ENCODE measurements at places on chromosomes 1 and 21. TPM values are rescaled to one million over a fixed set of nuclear protein-coding genes. Genes with fewer than 3 reads are reported as not detected.

GRCh38 chr1:83970114-83970513, 28.8 kb downstream of the TTLL7 start:
- H3K36me3 ChIP-seq = peaks cover 23% of the 10 kb centered on the region
- no peak for DNase-seq
- no peak overlapping the region for H3K27ac ChIP-seq
- H3K27me3 ChIP-seq = no peaks in the 10 kb centered on the region

GRCh38 chr1:24102961-24103360, 9.0 kb downstream of the MYOM3 start:
- no peaks in the 10 kb centered on the region for H3K36me3 ChIP-seq
- H3K4me1 ChIP-seq = peaks cover 45% of the 10 kb centered on the region

GRCh38 chr1:241470361-241470760, 49.2 kb downstream of the FH start:
- H3K27ac ChIP-seq = no peak overlapping the region
- H3K27me3 ChIP-seq = no peaks in the 10 kb centered on the region
- no peaks in the 10 kb centered on the region for H3K36me3 ChIP-seq
- no peaks in the 10 kb centered on the region for H3K4me1 ChIP-seq
- DNase-seq = no peak

GRCh38 chr1:11311816-11312755, 39.1 kb downstream of the UBIAD1 start:
- peaks cover 15% of the 10 kb centered on the region for H3K4me1 ChIP-seq
- H3K36me3 ChIP-seq = no peaks in the 10 kb centered on the region
- H3K4me3 ChIP-seq = no peak overlapping the region
- DNase-seq = no peak

DNA sequence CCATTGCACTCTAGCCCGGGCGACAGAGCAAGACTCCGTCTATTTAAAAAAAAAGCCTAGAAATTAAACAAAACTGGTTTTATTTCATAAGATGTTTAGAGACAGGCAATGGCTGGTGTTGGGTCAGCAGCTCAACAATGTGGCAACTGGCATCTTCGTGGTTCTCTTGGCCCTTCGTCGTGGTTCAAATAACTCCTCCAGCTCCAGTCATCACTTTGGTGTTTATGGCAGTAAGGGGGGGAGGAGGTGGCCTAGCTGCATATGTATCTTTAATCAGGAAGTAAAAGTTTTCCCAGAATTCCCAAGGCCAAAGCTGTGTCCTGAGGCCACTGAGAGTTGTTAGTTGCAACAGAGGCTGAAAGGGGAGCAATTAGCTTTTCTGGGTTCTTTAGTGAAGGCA, 13.0 kb upstream of the LTN1 start:
- H3K27me3 ChIP-seq = no peaks in the 10 kb centered on the region
- no peak overlapping the region for H3K27ac ChIP-seq
- peaks cover 5% of the 10 kb centered on the region for H3K4me1 ChIP-seq
- no peak for DNase-seq
- no peak overlapping the region for H3K4me3 ChIP-seq
- H3K36me3 ChIP-seq = no peaks in the 10 kb centered on the region

DNA sequence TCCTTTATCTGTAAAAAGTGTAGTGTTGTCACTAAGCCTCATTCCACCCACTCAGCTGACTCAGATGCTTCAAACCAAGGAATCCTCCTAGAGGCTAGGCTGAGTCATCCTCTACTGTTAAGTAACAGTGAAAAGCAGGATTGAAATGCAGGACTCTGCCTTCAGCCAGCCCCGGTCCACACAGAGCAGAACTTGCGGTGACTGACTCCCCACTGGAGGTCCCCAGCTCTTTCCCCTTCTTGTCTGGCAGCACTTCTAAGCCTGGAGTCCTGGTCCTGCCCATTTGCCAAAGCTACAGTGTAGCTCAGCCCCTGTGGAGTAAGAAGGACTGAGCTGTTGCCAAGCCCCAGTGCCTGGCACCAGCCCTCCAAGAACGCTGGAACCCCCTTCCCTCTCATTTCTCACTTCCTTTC, 1.7 kb downstream of the RAB7B start:
- H3K4me3 ChIP-seq = no peak overlapping the region
- DNase-seq = no peak
- H3K27me3 ChIP-seq = peaks cover 29% of the 10 kb centered on the region

GRCh38 chr1:110746644-110747259, 72.0 kb upstream of the KCNA3 start:
- peak; percentile 60 for DNase-seq
- H3K36me3 ChIP-seq = no peaks in the 10 kb centered on the region
- H3K4me1 ChIP-seq = no peaks in the 10 kb centered on the region
- no peak overlapping the region for H3K4me3 ChIP-seq

- H3K36me3 ChIP-seq = no peaks in the 10 kb centered on the region
- no peaks in the 10 kb centered on the region for H3K4me1 ChIP-seq
- H3K27ac ChIP-seq = no peak overlapping the region
- H3K27me3 ChIP-seq = no peaks in the 10 kb centered on the region
- no peak overlapping the region for H3K4me3 ChIP-seq
Measured at GRCh38 chr1:189151361-189151760, 1326.3 kb downstream of the BRINP3 start.

GRCh38 chr21:32515874-32516273, 69.4 kb downstream of the TCP10L start:
- H3K4me3 ChIP-seq = no peak overlapping the region
- DNase-seq = no peak
- H3K27me3 ChIP-seq = no peaks in the 10 kb centered on the region
- no peak overlapping the region for H3K27ac ChIP-seq
- no peaks in the 10 kb centered on the region for H3K4me1 ChIP-seq

DNA sequence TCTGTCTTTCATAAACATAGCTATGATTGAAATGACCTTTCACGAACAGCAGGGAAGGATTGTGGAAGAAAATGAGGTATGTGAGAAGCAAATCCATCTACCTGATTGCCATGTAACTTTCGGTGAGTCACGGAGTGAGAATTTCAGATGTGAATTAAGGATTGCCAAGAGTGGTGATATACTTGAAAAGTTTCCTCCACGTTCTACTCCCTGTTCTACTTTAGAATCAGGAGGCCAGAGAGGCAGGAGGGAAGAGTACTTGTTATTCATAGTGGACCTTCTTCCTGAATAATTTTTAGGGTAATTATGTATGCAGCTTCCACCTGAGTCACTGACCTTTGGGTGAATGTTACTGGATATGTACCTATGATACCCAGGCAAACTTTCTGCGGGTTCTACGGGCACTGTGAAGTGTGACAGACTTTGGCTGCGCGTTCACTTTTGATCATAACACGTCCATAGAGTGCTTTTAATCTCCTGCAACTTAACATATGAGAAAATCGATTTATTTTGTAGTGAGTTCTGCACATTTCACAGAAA, 2.6 kb upstream of the KCNE1 start:
- DNase-seq = no peak
- peaks cover 1% of the 10 kb centered on the region for H3K4me1 ChIP-seq
- peaks cover 13% of the 10 kb centered on the region for H3K36me3 ChIP-seq
- H3K27ac ChIP-seq = no peak overlapping the region
- no peaks in the 10 kb centered on the region for H3K27me3 ChIP-seq
- no peak overlapping the region for H3K4me3 ChIP-seq

DNA sequence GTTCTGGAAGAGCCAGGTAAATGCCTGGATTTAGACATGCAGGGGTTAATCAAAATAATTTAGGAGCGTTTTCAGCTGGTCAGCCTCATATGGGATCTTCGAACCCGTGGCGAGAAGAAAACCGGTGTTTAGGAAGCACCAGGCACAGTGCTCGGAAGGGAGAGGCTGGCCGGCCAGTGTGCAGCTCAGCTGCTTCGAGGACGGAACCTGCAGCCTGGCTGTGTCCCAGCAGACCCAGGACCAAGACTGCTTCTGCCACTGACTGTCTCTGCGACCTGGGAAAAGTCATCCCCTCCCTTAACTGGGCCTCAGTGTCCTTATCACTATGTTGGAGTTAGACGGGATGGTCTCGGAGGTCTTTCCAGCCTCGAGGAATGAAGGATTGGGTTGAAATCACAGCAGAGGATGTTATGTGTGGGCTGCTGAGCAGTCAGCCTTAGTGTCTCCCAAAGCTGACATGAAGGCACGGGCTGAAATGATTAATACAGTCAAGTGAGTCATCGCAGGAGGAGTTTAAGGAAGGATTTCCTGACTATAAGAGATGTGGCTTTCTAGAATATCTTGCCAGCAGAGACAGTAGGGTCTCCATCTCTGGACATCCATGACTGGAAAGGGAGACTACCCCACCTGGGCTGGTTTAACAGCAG, 20.8 kb downstream of the PPFIA4 start:
- H3K27me3 ChIP-seq = peaks cover 60% of the 10 kb centered on the region
- DNase-seq = no peak
- H3K4me3 ChIP-seq = no peak overlapping the region
- H3K36me3 ChIP-seq = no peaks in the 10 kb centered on the region
- H3K27ac ChIP-seq = no peak overlapping the region
- no peaks in the 10 kb centered on the region for H3K4me1 ChIP-seq

DNA sequence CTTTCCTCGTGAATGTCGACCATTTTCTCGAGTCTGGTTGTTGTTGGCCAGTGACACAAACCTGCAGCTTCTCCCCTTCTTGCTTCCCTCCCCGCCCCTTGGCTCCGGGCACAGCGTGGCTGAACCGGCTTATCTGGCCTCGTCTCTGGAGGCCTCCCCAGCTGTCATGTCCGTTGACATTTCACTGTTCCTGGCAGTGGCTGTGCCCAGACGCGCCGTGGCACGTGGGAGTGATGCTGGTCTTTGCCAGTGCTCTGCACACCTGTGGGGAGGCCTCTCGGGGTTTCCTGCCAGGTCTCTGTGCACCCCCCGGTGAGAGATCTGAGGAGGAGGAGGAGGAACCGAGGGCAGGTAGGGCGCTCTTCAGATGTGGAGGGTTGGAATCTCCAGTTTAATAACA, 23.7 kb downstream of the SKI start:
- no peak overlapping the region for H3K4me3 ChIP-seq
- no peak for DNase-seq
- H3K27ac ChIP-seq = peak overlapping the region; percentile 67
- peaks cover 6% of the 10 kb centered on the region for H3K36me3 ChIP-seq

- DNase-seq = no peak
- no peak overlapping the region for H3K4me3 ChIP-seq
- H3K4me1 ChIP-seq = peaks cover 38% of the 10 kb centered on the region
- no peaks in the 10 kb centered on the region for H3K36me3 ChIP-seq
- no peaks in the 10 kb centered on the region for H3K27me3 ChIP-seq
Measured at GRCh38 chr1:114040273-114041015, 61.2 kb downstream of the OLFML3 start.

GRCh38 chr1:221768444-221769066, 26.7 kb upstream of the DUSP10 start:
- DNase-seq = no peak
- no peaks in the 10 kb centered on the region for H3K36me3 ChIP-seq
- no peak overlapping the region for H3K4me3 ChIP-seq
- no peaks in the 10 kb centered on the region for H3K27me3 ChIP-seq

MANEAL gene
- 23.8 TPM for total RNA-seq

FAM72A gene
- 3.2 TPM for total RNA-seq

IL19 gene
- total RNA-seq = not detected

S100A3 gene
- 1.5 TPM for total RNA-seq

PWP2 gene
- 5.3 TPM for total RNA-seq

CLCA2 gene
- not detected for total RNA-seq

RAB25 gene
- total RNA-seq = 93.8 TPM

PROK1 gene
- total RNA-seq = not detected
